ENCODE measurements at places on chromosomes 11 and 22.

GRCh38 chr11:15123849-15124248, 9.1 kb downstream of the INSC start:
- DNase-seq: no peak

DNA sequence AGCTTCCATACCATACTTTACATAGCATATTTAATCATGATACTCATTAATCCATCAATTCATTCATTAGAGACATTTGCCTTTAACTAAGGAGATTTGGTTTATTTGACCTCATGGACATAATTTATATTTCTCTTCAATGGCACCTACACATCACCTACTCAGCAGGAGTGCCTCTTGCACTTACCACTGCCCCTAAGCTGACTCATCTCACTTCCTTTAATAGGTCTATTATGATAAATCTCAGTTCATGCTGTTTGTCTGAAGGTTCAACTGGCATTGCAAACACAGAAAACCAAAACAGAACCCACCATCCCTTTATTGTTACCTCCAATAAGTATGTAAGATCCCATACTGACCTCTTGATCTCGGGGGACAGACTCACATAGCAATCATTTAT, 186.7 kb downstream of the LUZP2 start:
- DNase-seq: no peak

DNA sequence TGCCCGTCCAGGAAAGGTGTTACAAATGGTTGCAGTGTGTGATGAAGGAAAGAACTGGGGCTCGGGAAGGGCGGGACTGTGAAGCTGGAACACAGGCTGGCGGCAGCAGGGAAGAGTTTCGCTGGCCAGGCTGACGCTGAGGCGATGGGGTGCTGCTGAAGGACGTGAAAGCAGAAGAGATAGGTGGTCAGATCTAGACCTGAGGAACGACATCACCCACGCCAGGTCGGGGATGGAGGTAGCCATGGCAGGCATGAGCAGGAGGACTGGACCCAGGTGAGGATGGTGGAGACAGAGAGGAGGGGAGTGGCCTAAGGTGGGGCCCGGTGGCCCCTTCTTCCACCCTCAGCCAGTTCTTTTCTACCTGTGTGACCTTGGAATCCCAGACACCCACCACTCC, 9.1 kb downstream of the CDC42EP2 start:
- no peak for DNase-seq

GRCh38 chr11:20055312-20055711, 105.0 kb downstream of the DBX1 start:
- DNase-seq: no peak

- DNase-seq: no peak
Observed at GRCh38 chr11:124892750-124893454, 4.8 kb downstream of the ROBO4 start.

DNA sequence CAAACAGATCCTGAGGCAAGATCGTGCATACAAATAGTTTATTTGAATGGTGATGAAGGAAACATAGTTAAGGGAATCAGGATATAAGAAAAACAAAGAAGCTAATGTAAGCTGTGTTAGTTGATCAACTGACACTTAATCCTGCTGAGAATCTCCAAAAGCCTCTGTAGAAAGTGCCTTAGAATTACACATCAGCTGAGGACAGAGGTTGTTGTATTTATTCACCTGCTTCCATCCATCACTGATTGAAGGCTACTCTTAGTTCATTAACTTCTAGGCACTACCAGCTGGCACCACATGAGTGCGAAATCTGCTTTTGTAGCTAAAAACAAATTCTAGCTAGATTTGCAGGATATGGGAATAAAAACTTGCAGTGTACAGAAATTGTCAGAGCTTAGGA, 1082.0 kb upstream of the CNTN5 start:
- DNase-seq: no peak

- no peak for DNase-seq
Observed at GRCh38 chr11:67022341-67022933, 497 bp upstream of the SYT12 start.

DNA sequence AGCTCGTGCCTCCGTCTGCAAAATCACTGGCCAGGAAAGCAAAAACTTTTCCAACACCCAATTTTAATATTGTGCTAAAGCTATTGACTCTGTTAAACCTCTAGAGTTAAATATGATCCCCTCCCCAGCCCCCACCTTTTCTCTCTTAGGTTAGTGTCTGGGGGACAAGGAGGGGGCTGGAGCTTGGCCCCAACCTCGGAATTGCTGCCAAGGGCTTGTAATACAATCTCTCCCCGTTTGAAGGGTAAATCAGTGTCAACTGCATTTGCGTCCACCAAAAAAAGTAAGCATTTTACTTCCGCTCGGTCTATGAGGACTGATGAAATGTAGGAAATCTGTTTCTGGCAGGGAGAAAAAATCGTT, at the start of gene GAS2:
Gene GAS2 (plus strand): TSS at position 287 of the 363 bp plus-strand sequence. CDS start 8,259 bp downstream, outside the sequence.
- DNase-seq: no peak

- DNase-seq: no peak
Observed at GRCh38 chr11:36132940-36133339, 156.3 kb downstream of the COMMD9 start.

DNA sequence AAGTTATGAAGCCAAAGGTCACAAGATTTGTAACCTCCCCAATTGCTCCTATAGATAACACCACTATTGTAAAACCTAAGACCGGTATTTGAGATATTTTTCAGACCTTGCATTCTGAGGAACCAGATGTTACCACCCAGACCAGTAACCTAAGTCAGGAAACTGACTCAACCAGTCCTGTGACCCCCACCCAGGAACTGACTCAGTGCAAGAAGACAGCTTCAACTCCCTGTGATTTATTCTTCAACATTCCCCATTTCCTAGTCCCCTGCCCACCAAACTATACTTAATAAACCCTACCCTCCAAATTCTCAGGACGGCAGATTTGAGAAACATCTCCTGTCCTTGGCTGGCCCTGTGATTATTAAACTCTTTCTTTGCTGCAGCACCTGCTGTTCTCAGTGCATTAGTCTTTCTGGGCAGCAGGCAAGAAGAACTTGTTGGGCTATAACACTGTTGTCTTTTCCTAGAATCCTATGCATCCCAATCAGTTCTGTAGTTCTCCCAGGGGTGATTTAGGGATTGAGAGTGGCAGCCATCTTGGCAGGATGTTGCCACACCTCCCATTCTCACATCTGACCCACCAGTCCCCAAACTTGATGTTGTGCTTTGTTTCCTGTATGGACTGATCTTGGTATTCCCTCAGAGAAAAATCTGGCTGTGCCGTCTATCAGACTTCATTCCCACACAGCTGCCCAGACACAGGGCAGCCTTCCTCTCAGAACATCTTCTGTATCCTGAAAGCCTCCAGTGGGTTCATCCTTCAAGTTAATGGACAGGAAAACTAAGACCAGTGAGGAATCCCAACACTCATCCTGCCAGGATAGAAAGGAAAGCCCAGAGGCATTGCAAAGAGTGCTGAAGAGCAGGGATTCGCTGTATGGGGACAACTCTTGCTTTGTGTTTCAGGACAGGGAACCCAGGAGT, 104.0 kb downstream of the PDE2A start:
- DNase-seq: no peak

- no peak for DNase-seq
Observed at GRCh38 chr11:115384236-115384635, 120.0 kb downstream of the CADM1 start.

GRCh38 chr22:36360871-36361383, 26.8 kb downstream of the MYH9 start:
- no peak for DNase-seq

GRCh38 chr11:12287009-12287373, 90.4 kb upstream of the PARVA start:
- DNase-seq: no peak

GRCh38 chr22:20083891-20084546, 4.0 kb downstream of the DGCR8 start:
- DNase-seq: no peak

GRCh38 chr22:28032861-28033260, 113.8 kb upstream of the PITPNB start:
- DNase-seq: no peak

DNA sequence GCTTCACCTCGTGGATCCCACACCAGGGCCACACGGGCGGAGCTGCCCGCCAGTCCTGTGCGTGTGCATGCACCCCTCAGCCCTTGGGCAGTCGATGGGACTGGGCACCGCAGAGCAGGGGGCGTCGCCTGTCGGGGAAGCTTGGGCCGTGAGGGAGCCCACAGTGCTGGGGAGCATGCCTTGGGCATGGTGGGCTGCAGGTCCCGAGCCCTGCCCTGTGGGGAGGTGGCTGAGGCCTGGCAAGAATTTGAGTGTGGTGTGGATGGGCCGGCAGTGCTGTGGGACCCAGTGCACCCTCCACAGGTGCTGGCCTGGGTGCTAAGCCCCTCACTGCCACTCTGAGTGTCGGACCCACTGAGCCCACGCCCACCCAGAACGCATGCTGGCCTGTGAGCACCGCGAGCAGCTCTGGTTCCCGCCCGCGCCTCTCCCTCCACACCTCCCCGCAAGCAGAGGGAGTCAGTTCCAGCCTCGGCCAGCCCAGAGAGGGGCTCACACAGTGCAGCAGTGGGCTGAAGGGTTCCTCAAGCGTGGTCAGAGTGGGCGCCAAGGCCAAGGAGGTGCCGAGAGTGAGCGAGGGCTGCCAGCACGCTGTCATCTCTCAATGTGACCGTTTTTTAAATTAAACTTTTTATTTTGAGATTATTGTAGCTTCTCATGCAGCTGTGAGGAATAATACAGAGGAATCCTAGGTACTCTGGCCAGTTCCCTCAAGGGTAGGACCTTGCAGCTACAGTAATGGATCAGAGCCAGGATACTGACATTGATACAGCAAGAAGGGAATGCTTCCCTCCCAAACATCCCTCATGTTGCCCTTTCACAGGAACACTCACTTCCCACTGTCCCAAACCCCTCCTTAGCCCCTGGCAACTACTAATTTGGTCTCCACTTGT, 127.7 kb downstream of the CRYBB2 start:
- DNase-seq: no peak

- DNase-seq: no peak
Observed at GRCh38 chr11:9789910-9790309, 126.0 kb downstream of the SWAP70 start.

- no peak for DNase-seq
Observed at GRCh38 chr11:112005422-112006094, 19.6 kb upstream of the DLAT start.

DNA sequence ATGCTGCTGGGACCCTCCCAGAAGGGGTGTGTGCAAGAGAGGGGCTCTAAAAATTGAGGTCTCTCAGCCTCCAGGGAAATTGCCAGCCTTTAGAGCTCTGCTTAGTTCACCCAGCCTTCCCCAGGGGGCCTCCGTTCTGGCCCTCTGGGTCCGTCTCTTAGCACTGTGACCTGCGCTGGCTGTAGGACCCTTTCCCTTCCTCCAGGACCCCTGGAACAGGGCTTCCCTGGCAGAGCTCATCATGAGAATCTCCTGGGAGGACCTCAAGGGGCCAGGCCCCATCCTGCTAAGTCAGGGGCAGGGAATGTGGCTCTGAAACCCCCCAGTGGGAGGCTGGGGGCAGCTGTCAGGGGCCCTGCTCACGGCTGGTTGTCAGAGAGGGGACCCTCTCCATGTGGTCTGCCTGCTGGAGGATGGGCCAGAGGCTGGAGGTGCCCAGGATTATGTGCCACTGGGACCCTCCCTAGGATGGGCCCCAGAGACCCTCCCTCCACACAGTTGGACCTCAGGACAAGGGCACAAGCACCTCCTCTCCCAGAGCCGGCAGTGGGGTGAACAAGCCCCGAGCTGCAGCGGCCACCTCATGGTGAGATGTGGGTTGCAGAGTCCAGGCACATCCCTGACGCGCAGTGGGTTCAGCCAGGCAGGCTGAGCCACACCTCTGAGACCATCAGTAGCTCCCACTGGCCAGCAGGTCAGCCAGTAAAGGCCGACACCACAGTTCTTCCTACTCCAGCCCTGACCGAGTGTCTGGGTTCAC, 27.1 kb upstream of the GAL start:
- DNase-seq: no peak

- DNase-seq: no peak
Observed at GRCh38 chr11:93662175-93662570, 691 bp downstream of the CEP295 start.

DNA sequence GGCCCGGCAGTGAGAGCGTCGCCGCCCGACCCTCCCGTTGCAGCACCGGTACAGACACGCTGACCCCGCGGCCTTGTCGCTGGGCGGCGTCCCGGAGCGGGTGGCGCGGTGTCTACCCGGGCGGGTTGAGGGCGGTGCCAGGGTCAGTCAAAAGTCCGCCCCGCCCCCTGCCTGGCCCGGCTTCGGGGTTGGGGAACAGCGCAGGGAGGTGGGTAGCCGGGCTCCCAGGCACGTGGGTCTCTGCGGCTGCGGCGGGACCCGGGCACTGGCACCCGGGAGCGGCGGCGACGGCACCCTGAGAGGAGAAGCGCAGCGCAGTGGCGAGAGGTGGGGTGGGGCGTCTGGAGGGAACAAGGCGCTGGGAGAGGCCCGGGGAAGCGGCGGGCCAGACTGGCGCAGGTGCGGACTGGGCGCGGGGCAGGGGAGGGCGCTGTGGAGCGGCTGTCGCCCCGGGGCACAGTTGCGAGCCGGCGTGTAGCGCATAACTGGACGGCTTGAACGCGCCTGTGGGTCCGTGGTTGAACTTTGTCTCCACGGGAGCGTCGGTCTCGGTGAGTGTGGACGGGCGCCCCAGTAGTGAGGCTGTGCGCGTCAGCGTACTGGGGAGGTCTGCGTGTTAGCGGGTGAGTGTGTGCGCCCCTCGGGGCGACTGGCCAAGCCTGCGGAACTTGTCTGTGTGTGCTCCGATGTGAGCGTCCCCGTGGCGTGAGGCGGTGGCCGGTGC, at the start of gene P2RY2:
Gene P2RY2 (plus strand): TSS at position 176 of the 724 bp plus-strand sequence. CDS start 15,879 bp downstream, outside the sequence.
- DNase-seq: no peak

GRCh38 chr11:72190631-72191071, 1.3 kb upstream of the FOLR1 start:
- DNase-seq: no peak

- no peak for DNase-seq
Observed at GRCh38 chr11:105577641-105578040, 32.2 kb upstream of the GRIA4 start.

DNA sequence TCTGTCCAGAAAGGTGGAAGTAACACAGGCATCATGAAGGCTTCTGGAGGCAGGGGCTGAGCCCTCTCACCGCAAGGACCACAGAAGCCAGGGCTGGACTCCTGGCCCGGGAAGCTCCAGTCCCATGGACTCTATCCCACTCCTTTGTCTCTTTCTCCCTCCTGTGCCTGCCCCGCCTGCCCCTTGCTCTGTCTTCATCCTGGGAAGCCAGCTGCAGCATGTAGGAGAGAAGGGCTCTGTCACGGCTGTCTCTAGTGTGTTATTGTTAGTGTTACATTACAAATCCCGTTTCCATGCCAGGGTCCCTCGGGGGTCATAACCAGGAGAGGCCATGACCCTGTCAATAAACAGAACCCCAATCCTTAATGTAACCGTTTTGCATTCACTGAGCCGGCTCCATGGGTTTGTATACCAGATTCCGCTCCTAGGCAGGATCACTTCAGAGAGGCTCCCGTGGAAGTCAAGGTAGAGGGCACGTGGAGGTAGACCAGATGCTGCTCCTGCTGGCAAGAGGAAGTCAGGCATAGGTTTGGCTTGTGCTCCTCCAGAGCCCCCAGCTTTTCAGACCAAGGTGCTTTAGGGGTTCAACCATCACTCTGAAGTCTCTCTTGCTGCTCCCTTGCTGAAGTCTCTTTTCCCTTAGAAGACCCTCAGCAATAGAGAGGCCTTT, 293.2 kb downstream of the ETS1 start:
- DNase-seq: no peak
